Keratinocyte (primary cell): ENCODE measurements at places on chromosomes 13 and 19. TPM values are rescaled to one million over a fixed set of nuclear protein-coding genes. Genes with fewer than 3 reads are reported as not detected.

CEACAM21 gene
- polyA plus RNA-seq: not detected in 3 replicates

KLK4 gene
- polyA plus RNA-seq: not detected in 3 replicates

SHISA2 gene
- 0.06 to 0.39 TPM (median 0.18 TPM) in 3 replicates for polyA plus RNA-seq

TNFRSF19 gene
- 1.1 to 1.8 TPM (median 1.2 TPM) in 3 replicates for polyA plus RNA-seq

FFAR3 gene
- polyA plus RNA-seq: not detected in 3 replicates

PINLYP gene
- polyA plus RNA-seq: 14.5 to 19.2 TPM (median 16.0 TPM) in 3 replicates

KIR2DL1 gene
- not detected in 3 replicates for polyA plus RNA-seq

ZNF700 gene
- 3.8 to 8.5 TPM (median 4.9 TPM) in 3 replicates for polyA plus RNA-seq
